Ureter (tissue), 1 donor: ENCODE measurements at places on chromosomes 3 and 15.
A peak's percentile ranks its signal among the peaks of the same experiment; 100 is the strongest.

DNA sequence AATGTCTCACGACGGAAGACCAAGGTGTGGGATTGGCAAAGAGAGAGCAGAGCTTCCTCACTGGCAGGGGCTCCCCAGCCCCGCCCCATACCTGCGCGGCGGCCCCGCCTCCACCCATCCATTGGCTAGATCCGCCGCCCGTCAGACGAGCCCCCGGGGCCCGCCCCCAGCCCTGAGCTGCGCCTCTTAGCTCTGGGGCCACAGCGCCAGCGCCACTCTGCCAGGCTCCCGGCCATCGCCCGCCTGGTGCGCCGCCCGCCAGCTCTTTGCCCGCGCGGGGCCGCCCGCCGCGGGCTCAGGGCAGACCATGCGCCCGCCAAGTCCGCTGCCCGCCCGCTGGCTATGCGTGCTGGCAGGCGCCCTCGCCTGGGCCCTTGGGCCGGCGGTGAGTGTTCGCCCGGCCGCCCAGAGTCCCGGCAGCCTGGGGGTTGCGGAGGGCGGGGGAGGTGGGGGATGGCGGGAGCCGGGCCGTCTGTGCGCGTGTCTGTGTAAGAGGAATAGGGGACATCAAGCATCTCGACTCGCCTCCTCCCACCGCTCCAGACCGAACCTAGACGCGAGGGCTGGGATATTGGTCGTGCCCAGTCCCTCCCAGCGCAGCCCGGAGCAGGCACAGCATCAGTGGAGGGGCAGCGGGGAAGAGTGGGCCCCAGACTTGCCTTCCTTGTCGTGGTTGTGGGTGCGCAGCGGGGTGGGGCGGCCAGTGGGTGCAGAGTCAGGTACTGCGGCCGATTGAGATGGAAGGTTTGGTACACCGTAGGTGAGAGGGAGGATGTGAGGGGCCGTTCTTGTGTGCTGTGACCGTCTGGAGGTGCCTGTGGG is at the start of gene VIPR1:
Gene VIPR1 (plus strand): TSS at position 215 of the 822 bp plus-strand sequence. CDS start 93 bp downstream, at position 308.
- peak; percentile 90 for DNase-seq

GRCh38 chr3:140449413-140450256 is 228.2 kb upstream of the TRIM42 start:
- DNase-seq = no peak

- DNase-seq = no peak
These were observed 569.6 kb upstream of the AGTR1 start for GRCh38 chr3:148128136-148128535.

- no peak for DNase-seq
These were observed 20.8 kb downstream of the CIAO2A start for GRCh38 chr15:64072812-64073211.

- no peak for DNase-seq
These were observed 348.5 kb upstream of the UMPS start for GRCh38 chr3:124381575-124382333.

DNA sequence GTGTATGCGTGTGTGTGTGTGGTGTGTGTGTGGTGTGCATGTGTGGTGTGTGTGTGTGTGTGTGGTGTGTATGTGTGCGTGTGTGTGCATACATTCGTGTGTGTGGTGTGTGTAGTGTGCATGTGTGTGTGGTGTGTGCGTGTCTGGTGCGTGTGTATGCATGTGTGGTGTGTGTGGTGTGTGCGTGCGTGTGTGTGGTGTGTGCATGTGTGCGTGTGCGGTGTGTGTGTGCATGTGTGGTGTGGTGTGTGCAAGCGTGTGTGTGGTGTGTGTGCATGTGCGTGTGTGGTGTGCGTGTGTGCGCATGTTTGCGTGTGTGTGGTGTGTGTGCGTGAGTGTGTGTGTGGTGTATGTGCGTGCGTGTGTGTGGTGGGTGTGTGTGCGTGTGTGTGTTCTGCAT is 210.4 kb downstream of the LRTM1 start:
- DNase-seq = no peak

DNA sequence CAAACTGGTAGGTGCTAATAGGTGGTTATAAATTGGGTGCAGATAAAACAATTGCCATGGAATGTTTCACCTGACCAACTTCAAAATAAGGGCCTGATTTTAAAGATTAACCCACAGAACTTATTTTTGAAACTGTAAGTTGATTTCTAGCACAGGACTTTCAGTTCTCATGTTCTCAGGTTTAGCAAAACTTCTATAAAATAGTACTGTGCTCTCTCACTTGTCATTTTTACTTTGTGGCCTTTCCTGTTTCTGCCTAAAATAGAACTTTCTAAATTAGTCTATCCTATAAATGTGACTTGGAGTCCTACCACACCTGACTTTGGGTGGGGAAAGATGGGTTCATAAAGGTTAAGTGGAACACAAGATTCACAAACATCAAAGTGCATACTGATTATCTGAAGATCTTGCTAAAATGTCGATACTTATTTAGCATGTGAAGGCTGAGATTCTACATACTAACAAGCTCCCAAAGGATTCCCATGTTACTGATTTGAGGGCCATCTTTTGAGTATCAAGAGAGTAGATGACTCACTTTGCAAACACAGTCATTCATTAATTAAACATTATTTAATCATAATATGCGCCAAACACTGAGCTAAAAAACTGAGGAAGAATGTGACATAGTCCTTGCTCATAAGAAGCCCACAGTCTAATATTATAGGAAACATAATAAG is 38.6 kb downstream of the BTLA start:
- DNase-seq = no peak

GRCh38 chr3:197407053-197407452 is 108.6 kb upstream of the DLG1 start:
- no peak for DNase-seq

DNA sequence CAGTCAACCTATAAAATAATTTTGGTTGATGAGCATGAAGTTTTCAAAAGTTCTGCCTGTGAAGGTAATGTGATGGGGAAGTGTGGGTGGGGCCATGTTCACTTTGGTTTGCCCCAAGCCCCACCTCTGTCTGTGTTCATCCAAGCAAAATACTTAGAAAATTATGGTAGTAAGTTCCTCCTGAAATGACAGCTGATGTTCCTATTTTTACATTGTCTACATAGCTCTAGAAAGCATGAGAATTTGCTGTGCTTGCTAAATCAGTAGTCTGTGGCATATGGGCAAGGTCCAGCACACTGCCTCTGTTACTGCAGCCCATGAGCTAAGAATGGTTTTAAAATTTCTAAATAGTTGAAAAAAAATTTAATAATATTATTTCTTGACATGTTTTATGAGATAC is 21.9 kb upstream of the CP start:
- DNase-seq = no peak

DNA sequence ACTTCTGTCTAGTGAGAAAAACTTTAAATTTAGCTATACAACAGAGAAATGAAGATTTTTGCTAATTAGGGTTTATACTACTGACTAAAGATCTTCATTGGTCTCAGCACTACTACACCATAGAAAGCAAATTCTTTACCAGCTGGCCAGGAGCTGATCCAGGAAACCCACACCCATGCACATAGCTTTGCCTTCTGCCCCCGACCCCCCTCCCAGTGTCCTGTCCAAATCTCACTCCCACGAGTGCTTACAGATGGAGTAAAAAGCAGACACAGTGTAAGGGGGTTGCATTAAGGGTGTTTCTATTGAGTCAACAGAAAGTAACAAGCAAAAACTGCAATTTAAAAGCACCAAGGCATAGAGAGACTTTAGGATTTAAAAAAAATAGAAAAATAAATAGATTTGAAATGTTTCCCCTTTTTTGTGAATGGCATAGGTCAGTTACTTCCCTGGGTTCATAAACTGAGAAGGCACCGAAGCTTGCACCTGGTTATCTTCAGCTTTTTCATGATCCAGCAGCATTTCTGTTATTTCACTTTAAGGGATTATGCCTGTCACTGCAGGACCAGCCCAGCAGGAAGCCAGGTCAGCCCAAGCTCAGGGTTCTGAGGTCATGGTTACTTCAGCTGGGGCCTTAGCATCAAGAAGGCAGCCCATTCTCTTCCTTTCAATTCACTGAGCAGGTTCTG is 124.3 kb downstream of the CTNNB1 start:
- DNase-seq = no peak

DNA sequence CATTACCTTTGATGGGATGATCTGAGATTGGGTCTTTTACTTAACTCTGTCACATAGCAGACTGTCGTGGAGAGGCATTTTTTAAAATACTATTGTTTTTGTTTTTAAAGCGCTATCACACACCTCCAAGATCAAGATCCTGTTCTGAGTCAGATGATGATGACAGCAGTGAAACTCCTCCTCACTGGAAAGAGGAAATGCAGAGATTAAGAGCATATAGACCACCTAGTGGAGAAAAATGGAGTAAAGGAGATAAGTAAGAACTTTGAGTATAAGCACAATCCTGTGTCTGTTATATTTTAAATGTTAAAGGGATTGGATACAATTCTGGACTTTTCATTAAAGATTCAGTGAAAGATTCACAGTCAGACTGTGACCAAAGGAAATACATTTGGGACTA is 18.4 kb upstream of the ZBTB47 start:
- no peak for DNase-seq

- DNase-seq = no peak
These were observed 13.6 kb upstream of the GATM start for GRCh38 chr15:45391746-45392583.

- no peak for DNase-seq
These were observed 261.0 kb downstream of the ADAMTSL3 start for GRCh38 chr15:83914906-83915305.

- DNase-seq = no peak
These were observed 147.4 kb upstream of the UMPS start for GRCh38 chr3:124582621-124583395.

DNA sequence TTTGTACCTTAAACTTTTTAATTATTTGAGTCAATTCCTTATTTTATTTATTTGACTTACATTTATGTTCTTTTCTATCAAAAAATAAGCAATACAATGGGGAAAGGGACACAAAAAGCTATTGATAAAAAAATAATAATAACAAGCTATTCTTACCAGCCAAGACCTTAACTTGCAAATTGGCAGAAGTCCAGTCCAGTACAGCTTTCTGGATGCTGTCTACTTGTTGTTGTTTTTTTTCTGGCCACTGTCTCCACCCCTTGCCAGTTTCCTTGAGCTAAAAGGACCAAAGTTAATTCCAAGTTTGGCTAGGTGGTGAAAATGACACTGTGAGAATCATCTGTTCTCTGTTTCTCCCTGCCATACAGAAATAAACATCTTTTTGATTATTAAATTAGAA is 232.2 kb downstream of the PTPRG start:
- no peak for DNase-seq

DNA sequence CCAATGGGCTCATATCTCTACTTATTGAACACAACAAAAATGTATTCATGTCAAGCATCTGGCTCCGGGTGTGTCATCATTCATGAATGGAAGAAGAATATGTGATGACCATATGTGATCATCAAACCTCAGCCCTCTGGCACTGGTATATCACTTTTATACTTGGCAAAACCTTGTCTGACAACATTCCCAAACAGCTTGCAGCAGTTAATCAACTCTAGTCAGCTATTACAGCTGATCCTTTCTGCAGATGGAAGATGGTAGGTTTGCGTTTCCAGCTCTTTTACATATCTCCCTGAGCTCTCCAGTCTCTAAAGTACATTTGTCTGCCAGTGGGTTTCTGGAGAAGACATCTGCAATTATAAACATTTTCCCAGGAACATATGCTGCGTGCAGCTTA is 6.6 kb downstream of the PLSCR5 start:
- no peak for DNase-seq

DNA sequence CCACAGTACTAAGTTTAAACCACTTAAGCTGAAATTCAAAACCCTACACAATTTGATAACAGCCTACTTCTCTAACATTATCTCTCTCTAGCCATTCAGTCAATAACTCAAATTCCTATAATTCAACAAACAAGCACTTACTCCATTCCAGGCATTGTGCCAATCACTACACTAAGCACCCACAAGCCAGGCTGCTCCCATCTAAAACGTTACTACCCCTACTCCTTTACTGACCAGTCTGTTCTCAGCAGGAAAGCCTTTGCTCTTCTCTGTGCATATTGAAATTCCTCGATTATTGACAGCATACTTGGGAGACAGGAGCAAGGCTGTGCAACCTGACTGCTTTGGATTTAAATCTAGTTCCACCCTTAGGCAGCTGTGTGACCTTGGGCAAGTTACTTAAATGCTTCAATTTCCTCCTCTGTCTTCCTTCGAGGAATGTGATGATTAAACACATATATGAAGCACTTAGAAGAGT is 177.2 kb upstream of the THBS1 start:
- DNase-seq = no peak

DNA sequence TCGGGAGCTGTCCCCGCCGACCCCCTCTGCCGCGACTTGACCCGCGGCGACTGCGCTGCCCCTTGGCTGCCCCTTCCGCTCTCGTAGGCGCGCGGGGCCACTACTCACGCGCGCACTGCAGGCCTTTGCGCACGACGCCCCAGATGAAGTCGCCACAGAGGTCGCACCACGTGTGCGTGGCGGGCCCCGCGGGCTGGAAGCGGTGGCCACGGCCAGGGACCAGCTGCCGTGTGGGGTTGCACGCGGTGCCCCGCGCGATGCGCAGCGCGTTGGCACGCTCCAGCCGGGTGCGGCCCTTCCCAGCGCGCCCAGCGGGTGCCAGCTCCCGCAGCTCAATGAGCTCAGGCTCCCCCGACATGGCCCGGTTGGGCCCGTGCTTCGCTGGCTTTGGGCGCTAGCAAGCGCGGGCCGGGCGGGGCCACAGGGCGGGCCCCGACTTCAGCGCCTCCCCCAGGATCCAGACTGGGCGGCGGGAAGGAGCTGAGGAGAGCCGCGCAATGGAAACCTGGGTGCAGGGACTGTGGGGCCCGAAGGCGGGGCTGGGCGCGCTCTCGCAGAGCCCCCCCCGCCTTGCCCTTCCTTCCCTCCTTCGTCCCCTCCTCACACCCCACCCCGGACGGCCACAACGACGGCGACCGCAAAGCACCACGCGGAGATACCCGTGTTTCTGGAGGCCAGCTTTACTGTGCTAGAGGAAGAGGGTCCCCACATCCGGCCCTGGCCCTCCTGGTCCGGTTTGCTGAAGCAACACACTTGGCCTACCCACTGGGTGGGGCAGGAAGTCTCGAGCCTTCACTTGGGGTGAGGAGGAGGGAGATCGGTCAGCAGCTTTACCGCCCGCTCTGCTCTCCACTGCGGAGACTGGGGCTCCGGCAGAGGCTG is at the start of gene RASSF1:
Gene RASSF1 (minus strand): TSS at position 389 of the 882 bp plus-strand sequence. CDS start 31 bp downstream, at position 358.
- DNase-seq = peak; percentile 80

DNA sequence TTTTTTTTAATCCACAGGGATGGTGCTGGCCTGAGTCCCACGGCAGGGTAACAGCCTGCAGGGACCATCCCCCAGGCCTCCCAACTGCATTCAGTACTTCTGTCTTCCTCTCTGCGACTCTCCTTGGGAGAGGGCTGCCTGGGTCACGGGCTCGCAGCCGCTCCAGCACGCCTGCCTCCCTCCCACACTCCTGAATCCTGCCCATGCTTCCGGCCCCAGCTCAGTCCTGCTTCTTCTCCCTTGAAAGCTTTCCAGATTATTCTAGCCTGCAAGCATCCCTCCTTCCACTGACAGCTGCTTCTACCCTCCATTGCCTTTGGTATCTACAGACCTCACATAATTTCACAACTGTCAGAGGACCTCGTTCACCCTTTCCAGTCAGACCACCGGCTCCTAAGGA is 32.4 kb downstream of the MEGF11 start:
- no peak for DNase-seq

GRCh38 chr3:184745526-184745925 is 33.7 kb upstream of the MAGEF1 start:
- no peak for DNase-seq

GRCh38 chr15:95162967-95163531 is 931.7 kb downstream of the MCTP2 start:
- no peak for DNase-seq

GRCh38 chr15:91853948-91854638 is 585 bp downstream of the SLCO3A1 start:
- DNase-seq = no peak

- DNase-seq = no peak
These were observed 17.7 kb upstream of the CADPS start for GRCh38 chr3:62892951-62893350.

GRCh38 chr3:184155644-184156521 is 706 bp downstream of the DVL3 start:
- no peak for DNase-seq
